Cortex of kidney (tissue), 1 donor: ENCODE measurements at places on chromosomes 12 and 14.

DNA sequence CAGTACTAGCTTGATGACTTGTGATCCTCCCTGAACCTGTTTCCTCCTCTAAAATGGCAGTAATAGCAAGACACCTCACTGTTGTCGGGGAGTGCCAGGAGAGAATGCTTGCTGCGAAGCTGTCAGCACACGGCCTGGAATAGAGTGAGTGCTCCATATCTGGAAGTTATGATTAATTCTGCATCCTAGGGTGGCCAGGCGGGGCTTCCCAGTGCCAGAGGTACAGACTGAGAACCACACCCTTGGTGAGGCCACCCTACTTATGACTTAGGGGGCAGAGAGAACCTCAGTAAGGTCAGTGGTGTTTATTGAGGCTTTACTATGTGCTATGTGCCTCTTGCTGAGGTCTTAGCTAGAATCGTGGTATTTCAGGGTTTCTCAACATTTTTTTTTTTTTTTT lies 20.1 kb downstream of the MORN3 start:
- no peak for DNase-seq

- DNase-seq: no peak
Measured at GRCh38 chr12:120625557-120626419, 14.6 kb upstream of the CABP1 start.

- DNase-seq: no peak
Measured at GRCh38 chr12:43884683-43885410, 49.0 kb downstream of the TMEM117 start.

- no peak for DNase-seq
Measured at GRCh38 chr12:126535971-126536370, 1470.7 kb downstream of the AACS start.

- DNase-seq: no peak
Measured at GRCh38 chr12:19822476-19822875, 383.2 kb downstream of the AEBP2 start.

GRCh38 chr12:121990692-121991603 lies 30.7 kb upstream of the BCL7A start:
- no peak for DNase-seq

DNA sequence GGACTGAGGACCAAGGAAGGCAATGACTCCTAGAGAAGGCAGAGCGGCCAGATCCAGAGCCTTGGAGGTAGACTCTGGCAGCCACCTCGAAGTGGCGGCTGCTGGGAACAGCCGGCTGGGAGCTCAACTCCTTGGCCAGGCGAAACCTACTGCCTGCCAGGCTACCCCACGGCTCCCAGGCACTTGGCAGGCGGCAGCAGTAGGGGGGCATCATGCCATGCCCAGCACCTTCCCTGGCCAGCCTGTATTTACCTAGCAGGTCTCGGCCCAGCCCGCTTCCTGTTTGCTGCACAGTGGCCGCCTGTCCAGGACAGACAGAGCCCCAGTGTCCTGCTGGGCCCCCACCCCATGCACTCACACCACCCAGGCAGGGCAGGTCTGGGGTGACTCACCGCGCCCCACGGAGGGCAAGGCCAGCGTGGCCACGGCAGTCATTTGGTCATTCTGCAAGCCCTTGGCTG lies 10.2 kb downstream of the TRPV4 start:
- no peak for DNase-seq

DNA sequence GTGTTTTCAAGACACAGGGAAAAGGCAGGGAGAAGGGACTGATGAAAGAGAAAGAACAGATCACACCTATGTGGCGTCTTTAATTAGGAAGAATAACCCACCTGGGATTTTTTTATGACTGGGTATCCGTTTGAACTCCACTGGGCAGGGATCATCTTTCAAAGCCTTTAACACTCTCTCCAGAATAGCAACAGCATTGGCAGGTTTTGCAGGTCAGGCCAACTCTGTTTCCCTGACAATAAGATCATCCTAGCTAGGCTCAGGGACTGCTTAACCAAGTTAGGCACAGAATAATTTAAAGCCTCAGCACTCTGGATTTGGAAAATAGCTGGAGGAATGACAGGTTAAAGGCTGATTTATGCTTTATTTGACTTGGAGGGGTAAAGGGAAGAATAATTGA lies 117.6 kb downstream of the SUDS3 start:
- DNase-seq: no peak

DNA sequence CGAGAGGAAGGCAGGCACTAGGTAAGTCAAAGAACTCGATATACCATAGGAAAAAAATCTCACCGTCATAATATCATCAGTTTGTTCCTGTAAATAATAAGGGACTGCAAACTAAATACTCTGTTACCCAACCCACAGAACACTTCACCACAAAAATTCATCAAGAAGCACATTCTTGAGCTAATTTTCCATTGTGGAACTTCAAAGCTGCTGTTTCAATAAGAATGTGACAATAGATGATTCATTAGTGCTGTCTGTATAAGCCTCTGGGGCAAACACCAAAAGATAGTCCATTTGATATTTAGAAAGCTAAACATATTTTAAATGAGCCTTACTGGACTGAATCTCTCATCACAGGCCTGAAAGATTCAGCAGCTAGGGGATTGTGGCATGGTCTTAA lies 219.4 kb downstream of the KSR2 start:
- DNase-seq: no peak

DNA sequence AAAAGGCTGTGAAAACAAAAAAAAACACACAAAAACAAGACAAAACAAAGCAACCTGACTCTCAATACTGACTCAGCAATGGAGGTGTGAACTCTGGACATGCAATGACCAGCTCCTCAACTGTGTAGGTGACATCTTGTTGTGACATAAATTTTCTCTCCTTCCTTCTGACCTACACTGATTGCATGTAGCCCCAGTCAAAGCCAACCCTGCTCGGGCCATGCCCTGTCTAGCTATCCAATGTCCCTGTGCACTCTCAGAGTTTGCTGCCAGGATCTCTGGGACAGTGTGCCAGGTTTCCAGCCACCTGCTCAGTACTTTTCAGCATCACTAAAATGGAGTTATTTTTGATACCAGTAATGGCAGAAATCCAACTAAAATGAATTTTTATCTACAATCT lies 18.9 kb upstream of the CRACR2A start:
- DNase-seq: no peak

DNA sequence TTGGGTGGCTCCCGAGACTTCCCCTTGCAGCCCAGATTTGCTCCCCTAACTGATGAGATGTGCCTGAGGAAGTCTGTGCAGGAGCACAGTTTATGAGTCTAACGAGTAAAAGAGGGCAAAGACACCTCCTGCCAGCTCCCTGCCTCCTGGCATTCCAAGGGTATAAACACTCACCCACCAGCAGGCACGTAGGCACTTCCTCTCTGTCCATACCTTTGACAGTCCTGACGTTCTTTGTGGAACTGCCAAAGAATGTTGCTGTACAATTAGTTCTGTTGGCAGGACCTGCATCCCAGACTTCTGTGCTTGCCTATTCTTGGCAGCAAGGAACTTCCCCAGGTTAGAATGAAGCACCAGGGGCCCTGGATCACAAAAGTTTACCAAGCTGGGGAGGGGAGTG lies 889.3 kb downstream of the BCL11B start:
- no peak for DNase-seq

- no peak for DNase-seq
Measured at GRCh38 chr14:64931123-64931522, 11.4 kb downstream of the GPX2 start.

- no peak for DNase-seq
Measured at GRCh38 chr12:122081083-122081696, 2.6 kb downstream of the MLXIP start.

GRCh38 chr12:38153737-38154061 lies 162.9 kb upstream of the ALG10B start:
- DNase-seq: no peak

GRCh38 chr14:28375295-28375694 lies 391.3 kb upstream of the FOXG1 start:
- no peak for DNase-seq

- DNase-seq: no peak
Measured at GRCh38 chr14:96038920-96039632, at the start of gene C14orf132. Gene C14orf132 (plus strand): TSS chr14:96039362. CDS start chr14:96039501, 139 bp downstream.

DNA sequence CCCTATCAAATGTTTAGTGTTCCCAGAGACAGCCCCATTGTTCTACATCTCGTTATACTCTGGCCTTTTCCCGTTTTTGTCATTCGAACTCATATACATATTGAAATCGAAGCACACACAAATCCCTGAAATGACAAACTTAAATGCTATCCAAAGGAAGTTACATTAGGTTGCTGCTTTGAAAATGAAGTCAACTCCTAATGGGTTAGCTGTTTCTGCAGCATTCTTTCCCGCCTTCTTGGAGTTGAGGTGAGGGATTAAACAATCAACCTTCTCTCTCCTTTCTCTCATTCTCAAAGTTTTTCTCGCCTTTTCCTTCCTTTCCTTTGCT lies 642 bp upstream of the PHC1 start:
- DNase-seq: no peak

- DNase-seq: no peak
Measured at GRCh38 chr12:127685931-127686330, 581.0 kb upstream of the TMEM132C start.

DNA sequence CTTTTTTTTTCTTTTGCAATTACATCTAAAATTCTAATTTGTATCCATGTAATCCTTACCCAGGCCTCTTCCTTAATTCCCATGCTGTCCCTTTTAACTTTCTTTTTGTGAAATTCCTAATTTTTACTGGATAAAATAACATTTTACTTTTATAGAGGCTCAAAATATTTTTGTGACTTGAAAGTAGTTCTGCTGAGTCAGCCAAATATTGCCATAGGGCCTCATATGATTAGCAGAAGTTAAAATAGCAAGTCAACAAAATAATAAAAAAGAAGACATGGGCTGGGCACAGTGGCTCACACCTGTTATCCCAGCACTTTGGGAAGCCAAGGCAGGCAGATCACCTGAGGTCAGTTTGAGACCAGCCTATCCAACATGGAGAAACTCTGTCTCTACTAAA lies 2.0 kb downstream of the C3AR1 start:
- DNase-seq: no peak

DNA sequence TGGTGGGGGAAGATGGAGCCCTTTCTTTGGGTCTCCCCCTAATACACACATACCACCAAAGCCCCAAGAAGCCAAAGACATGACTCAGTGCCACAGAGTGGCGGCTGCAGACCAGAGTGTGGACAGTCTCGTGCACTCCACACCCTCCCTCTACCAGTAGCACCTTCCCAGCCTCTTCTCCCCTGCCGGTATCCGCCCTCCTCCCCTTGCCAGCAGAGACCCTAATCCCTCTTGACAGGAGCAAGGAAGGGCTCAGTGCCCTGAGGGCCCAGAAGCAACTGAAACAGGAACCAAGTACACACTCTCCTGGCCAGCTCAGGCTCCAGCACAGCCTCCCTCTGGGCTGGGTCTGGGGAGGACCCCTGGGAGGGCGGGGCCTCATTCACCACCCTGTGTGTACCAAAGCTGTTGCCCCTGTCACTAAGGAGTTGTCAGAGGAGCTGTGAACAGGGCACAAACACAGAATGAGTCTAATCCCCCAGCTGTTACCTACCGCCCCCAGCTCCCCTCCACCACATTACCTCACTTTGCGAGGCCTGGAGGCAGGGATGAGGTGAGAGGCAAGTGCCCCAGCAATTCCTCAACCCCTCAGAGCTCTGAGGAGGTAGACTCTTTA lies 8.2 kb downstream of the SPRYD3 start:
- no peak for DNase-seq

GRCh38 chr12:2582631-2583030 lies 212.1 kb upstream of the FKBP4 start:
- no peak for DNase-seq

GRCh38 chr12:6341417-6342139 lies at the start of gene TNFRSF1A:
Gene TNFRSF1A (minus strand): TSS chr12:6342076. CDS start chr12:6341814, 262 bp downstream.
- DNase-seq: no peak

DNA sequence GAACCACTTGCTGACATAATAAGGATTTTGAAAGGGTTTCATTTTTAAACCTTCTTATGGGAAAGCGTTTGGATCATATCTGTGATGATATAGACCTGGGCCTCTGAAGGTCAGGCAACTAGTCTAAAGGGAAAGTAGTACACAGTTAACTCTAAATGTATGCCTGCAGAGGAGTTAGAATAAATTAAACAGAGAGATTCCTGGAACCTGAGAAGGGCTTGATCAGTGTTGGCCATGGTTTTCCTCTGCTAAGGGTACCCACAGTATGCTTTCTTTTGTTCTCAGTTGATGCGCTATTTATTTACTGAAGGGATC lies 14.4 kb upstream of the POLR3B start:
- no peak for DNase-seq

GRCh38 chr12:2129076-2129475 lies 76.3 kb downstream of the CACNA1C start:
- DNase-seq: no peak

GRCh38 chr14:105077649-105077995 lies 12.4 kb upstream of the GPR132 start:
- no peak for DNase-seq

- DNase-seq: no peak
Measured at GRCh38 chr12:20950248-20950647, 139.7 kb downstream of the SLCO1B3 start.

DNA sequence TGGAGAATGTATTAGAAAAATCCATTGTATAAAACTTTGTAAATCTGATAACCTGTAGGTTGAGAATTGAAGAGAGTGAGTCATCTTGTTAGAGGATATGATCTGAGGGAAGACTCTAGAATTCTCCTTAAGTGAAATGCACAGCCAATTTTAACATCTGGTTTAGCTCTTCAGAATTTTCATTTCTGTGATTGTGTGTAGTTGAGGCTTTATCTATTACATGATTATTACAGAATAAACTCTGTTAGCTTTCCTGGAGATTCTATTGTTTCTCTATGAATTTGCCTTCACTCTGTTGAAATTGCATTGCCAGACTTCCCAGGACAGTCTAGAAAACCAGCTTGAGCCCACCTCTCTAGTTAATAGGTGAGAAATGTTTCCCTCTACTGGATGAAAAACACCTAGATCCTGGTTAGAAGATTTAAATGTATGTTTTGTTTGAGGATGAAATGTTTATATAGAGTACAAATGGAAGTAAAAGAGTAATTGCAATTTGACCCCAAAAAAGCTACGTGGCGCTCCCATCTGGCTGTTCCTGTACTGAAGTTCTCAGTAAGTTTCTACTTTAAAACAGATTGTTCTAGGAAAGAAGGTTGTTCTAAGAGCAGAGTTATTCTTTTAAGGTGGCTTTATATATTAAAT lies 2.9 kb downstream of the NUDT4 start:
- DNase-seq: no peak

DNA sequence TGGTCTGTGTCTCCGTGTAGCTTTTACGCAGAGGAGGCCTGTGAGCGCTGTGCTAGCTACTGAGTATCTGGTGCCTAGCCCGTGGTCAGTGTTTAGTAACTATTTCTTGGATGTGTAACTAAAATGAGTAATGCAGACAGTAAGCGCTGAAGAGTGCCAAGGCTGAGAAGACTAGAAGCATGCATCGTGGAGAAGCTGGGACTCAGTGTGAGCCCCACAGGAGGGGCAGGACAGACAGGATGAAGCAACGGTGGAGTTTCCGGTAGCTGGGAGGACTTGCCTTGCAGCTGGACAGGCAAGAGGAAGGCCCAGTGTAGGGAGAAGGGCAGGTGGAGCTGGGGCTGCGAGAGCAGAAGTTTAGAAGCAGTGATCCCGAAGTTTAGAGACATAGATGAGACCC lies 233.4 kb upstream of the FKBP4 start:
- no peak for DNase-seq
